ENCODE measurements at places on chromosomes 13 and 19.

DNA sequence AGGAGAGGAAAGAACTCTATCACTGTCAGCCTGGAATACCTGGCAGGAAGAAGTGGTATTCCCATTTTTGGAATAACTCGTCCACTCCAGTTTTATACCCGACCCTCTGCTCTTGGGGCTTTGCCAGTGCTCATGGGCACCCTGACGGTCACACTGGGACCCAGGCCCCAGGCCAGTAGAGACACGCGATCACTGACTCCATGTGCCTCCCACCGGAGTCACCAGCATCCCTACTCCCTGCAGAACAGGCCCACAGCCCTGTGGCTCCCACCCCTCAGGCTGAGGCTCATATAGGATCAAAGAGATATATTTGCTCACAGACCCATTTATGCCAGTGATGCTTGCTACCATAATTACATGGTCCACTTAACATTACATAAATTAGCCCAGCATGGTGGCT, 3.5 kb downstream of the GRTP1 start:
- no peak for DNase-seq

- peak; percentile 63 for DNase-seq
These were observed 56.7 kb downstream of the STARD13 start for GRCh38 chr13:33228648-33229445.

DNA sequence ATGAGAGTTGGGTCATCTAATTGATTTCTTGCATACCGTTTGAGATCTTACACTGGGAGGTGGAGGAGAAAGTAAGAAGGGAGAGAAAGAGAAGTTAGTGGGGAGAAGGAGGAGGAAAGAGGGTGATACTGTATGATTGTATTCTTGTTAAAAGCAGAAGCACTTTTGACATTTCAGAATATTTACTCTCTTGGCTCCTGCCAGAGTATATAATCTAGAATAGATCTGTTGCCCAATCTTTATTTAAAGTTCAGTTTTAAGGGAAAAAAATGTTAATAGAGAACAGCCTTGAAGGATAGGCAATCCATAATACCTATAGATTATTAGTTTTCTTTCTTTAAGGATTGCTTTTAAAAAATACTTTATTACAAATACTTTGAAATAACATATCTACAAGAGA, 41.5 kb downstream of the PDS5B start:
- no peak for DNase-seq

- no peak for DNase-seq
These were observed 588.5 kb downstream of the GPC5 start for GRCh38 chr13:91986761-91987483.

DNA sequence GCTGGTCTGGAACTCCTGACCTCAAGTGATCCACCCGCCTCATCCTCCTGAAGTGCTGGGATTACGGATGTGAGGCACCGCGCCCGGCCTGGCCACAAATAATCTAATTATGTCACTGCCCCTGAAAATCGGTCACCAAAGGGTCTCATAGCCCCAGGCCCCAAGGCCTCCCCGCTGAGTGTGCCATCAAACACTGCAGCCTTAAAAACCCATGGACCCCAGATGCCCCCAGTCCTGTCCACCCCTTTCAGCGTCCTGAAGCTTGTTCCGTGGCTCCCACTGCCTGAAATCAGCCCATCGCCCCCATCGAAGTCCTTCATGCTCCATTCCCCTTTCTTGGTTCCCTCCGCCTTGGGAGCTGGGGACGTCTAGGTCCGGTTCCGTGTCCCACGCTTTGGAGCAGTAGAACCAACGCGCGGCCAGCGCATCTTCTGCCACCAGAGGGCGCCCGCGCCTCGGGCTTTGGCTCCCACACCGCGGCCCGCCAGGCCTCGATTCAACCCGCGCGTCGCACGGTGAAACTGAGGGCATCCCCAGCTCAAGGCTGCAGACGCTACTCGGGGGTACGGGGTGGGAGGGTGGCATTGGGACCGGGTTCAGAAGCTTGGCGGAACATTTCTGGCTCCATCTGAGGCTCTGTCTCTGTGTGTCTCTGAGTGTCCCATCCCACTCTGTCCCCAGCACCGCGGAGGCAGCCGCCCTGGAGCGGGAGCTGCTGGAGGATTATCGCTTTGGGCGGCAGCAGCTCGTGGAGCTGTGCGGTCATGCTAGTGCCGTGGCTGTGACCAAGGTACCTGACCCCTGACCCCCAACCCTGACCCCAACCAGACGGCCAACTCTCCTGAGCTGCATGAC, 3.5 kb downstream of the YJEFN3 start:
- DNase-seq = no peak

DNA sequence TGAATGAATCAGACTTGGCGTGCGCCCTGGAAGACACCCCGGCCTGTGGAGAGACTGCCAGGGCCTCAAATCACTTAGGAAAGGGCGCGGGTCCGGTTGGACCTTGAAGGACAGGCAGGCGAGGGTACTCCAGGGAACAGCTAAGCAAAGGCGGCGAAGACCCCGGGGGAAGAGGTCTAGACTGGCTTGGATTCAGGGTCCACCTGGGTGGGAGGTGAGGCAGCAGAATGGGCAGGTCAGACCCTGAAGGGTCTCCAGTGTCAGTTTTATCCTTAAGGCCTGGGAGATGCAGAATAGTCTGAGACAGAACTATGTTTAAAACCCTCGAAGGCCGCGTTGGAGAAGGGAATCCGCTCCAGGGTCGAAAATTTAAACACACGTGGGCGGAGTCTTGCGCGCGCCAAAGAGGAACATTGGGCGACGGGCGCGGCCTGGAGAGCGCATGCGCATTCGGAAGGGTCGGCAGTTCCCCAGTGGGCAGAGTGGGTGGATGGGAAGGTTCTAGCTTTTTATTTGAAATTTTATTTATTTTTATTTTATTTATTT, 567 bp upstream of the SMG9 start:
- no peak for DNase-seq

DNA sequence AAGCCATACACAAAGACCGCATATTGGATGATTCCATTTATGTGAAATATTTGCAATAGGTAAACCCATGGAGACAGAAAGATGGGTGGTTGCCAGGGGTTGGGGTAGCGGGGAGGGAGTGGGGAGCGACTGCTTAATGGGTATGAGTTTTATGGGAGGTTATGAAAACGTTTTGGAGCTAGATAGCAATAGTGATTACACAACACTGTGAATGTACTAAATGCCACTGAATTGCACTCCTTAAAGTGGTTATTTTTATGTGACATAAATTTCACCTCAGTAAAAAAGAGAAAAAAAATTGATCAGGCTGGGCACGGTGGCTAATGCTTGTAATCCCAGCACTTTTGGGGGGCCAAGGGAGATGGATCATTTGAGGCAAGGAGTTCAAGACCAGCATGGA, 36.6 kb downstream of the GRIK5 start:
- no peak for DNase-seq

DNA sequence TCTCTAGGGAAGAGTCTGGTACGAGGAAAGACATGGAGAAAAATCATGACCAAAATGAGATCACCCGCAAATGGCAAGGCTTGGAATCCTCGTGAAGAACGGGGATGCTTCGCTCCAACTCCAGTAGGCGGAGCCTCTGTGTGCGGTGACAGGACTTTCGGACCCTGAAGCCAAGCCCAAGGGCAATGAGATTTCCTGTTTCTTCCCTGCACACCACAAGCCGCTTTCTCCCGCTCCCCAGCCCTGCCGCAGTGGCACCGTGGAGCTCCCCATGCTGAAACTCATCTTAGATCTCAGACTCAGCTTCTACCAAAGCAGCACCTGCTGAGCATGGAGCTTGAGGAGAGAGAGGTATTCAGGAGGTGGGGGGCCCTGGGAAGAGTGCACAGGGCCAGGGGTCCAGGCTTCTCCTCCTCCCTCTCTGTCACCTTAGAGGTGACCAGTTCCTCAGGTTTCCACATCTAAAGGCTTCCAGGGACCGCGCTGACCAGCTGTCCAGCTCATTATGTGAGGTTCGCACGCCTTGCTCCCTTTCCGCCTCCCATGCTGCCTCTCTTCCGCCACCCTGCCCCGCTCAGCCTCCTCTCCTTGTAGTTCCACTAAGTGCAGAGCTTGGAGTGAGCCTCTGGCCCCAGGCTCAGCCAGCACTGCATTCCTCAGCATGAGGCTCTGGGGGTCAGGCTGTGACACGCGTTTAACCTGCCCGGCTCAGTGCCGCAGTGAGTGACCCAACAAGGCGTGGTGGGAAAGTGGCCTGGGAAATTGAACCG, 153.8 kb upstream of the SOX1 start:
- DNase-seq = no peak

DNA sequence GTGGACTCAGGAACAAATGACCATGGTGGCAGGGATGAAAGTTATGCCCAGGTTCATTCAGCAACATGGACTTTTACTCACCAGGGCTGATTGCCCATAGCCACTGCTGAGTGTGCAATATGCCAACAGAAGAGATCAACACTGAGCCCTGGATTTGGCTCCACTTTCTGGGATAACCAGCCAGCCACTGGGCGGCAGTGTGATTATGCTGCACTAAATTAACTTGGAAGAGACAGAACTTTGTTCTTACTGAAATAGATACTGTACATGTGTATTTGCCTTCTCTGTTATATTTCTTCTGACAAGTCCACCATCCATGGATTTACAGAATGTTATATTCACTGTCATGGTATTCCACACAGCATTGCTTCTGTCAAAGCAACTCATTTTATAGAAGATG, 257.4 kb downstream of the TDRD3 start:
- DNase-seq = peak; percentile 18

DNA sequence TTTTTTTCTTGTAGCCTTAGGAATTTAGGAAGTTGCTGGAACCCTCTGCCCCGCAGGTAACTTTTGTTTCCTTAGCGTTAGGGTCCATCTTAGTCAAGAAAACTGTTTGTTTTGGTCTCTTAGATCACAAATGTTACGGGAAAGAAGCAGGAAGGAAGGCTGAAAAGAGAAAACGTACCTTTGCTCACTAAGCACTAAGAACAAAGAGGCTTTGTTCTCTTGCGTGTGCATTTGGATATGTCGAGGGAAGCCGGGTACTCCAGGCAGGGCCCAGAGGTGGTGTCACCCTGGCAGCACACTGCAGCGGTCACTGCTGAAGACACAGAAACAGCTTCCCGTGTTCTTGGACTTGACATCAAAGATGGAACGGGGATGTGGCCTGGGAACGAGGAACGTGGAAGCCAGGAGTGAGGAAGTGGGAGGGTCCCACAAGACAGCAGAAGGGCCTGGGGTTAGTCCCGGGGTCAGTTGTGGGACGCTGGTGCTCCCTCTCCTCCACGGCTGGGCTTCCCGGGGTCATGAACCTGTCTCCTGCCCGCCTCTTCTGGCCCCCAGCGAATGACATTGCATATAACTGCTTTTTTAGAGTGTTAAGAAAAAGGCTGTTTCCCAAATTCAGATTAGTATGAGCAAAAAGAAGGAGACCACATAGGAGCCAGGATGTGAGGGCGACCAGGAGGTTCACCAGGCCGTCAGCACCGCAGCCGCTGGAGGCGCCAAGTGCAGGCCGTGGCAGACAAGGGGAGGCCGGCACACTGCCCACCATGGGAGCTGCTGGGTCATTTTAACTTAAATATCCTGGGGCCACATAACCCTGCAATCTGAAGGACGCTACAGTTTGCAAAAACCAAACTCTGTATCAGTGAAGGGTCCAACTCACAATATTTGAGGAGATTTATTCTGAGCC, 31.6 kb downstream of the ATP11A start:
- no peak for DNase-seq

- DNase-seq = no peak
These were observed 4.6 kb downstream of the PIK3R2 start for GRCh38 chr19:18157465-18158063.

DNA sequence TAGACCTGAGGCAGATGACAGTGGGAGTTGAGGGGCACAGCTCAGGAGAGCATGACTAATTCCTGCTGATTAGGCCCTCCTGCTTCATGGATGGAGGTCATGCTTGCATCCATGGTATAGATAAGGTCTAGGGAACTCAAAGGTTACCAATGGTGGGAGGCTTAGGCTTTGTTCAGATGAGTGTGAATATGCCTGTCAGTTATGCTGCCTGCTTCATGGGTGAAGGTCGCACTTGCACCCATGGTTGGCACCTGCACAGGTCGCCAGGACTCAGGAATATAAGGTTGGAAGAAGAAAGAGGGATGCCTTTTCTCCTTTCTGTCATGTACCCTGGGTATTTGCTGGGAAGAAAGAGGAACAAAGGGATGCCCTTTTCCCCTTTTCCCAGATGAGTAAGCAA, 53.4 kb upstream of the GJB6 start:
- DNase-seq = no peak

- no peak for DNase-seq
These were observed 7.9 kb downstream of the HNRNPL start for GRCh38 chr19:38841787-38842438.

- DNase-seq = no peak
These were observed 185.9 kb downstream of the LHFPL6 start for GRCh38 chr13:39417131-39417530.

GRCh38 chr19:30783936-30784335, 411.8 kb downstream of the ZNF536 start:
- DNase-seq = no peak

DNA sequence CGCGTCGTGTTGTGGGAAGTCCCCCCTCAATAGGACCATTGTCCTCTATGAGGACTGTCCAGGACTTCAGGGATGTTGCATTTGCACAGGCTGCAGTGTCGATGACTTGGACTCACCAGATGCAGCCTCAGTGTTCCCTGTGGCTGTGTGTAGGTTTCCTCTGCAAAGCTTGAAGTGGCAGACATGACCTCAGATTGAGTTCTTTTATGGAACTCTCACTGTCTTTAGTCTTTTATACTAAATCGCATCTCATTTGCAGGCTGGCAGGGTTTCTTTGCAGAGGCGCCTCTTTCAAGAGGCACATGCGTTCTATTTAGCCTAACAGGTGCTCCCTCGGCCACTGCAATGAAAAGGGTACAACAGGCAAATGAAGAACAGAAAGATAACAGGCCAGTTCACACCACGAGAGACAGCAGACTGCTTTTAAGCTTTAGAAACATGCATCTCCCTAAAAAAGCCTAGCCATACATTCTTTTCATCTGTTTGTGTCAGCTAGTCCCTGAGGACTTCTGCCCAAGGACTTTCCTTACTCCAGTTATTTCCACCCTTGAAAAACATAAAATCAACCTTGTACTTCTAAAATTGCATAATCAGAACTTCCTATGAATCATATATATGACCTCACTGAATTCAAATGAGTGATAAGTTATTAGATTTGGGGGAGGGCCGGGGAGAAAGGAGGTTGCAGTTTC, 118.4 kb downstream of the RAB20 start:
- DNase-seq = no peak

DNA sequence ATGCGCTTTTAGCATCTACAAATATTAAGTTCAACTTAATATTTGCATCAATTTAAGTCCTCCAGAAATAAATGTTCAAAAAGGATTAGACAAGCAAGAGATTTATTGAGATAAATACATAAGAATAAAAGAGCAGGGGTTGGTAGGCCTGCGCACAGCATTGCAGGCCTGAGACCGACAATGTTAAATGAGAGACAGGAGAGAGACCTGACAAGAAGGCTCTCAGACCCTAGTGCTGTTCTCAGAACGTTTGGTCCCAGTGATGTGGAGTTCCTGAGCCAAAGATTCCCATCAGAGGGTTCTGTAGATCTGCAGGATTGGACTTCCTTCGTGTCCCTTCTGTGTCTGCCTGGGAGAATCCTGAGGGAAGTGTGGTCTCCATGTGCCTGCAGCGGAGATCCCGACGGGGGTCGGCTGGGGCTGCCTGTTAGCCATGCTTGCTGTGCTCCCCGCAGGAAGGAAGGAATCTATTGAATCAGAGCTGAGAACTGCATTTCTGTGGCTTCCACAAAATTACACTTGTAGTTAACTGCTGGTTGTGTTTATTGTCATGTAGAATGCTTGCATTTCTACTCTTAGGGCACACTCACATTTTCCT, 369.9 kb upstream of the SLC10A2 start:
- no peak for DNase-seq

GRCh38 chr13:74203576-74203975, 69.4 kb upstream of the KLF12 start:
- peak; percentile 32 for DNase-seq
